ENCODE measurements at places on chromosomes 2 and 18.

GRCh38 chr2:130327703-130328527 is 14.8 kb upstream of the IMP4 start:
- DNase-seq: no peak

GRCh38 chr2:96960153-96960961 is 26.0 kb downstream of the FAM178B start:
- DNase-seq: peak; percentile 90

- no peak for DNase-seq
Measured at GRCh38 chr2:55524884-55525437, 5.4 kb downstream of the CFAP36 start.

DNA sequence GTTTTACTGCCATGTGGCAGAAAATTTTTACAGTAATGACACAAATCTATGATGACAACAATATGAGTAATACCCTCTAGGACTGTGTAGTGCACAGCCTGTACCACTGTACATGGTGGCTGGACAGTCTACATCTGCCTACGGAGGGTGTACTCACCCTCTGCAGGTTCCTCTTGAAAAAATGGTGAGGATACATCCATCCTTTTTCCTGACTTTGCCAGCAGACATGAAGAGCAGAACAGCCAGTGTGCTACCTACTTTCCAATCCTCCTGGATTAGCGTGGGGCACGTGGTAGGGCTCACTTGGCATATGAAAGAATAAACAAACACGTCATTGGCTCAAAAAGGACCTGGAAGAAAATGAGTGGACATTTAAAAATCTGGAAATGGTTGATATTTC is 62.6 kb downstream of the TRPM8 start:
- DNase-seq: no peak

GRCh38 chr2:85852152-85852840 is 36.5 kb downstream of the ST3GAL5 start:
- DNase-seq: no peak

GRCh38 chr18:80034068-80034851 is at the start of gene RBFA:
RBFA (plus strand) TSS chr18:80034434; CDS start chr18:80034496, 62 bp downstream.
- DNase-seq: peak; percentile 100

- DNase-seq: no peak
Measured at GRCh38 chr2:120317916-120318315, 28.0 kb upstream of the INHBB start.

DNA sequence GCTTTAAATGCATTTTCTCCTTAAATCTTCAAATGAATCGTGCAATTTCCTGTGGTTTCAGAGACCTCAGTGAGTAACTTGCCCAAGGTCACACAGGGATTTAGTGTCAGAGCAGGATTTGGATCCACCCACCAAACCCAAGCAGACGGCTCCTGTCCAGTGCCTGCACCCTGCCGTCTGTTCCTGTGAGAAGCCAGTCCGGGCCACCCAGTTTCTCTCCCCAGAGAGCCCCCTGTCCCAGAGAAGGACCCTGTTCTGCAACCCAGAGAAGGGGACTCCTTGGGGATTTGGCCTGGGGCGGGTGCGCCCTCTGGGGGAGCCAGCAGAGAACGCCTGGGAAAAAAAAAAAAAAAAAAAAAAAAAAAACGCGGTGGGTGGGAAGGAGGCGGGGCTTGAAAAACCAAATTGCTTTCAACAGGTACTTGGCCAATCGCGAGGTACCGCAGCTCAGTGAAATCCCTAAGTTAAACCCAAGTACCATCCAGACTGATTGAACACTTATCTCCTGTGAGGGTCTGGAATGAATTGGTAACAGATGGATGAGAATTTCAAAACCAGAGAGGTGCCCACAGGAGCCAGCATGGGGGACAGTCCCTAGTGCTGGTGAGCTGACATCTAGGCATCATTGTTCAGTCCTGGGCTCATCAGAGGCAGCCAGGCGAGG is 30.9 kb upstream of the REEP1 start:
- DNase-seq: peak; percentile 42

- DNase-seq: no peak
Measured at GRCh38 chr2:37154785-37155184, 2.0 kb downstream of the EIF2AK2 start.

DNA sequence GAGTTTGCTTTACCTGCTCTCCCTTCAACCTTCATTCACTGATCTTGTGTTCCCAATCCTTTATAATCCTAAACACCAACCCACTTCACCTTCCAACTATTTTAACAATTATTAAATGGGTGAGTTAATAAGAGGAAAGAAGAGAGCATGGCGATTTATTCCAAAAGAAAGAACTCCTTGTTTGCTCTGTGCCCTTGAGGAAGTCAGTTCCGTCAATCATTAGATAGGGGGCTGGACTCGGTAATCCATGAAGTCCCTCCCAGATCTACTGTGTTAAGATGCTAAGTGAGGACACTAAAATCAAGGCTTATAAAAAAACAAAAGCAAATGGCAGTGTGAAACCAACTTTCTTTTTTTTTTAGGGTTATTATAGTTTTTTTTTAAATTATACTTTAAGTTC is 589.9 kb downstream of the XIRP2 start:
- DNase-seq: no peak

DNA sequence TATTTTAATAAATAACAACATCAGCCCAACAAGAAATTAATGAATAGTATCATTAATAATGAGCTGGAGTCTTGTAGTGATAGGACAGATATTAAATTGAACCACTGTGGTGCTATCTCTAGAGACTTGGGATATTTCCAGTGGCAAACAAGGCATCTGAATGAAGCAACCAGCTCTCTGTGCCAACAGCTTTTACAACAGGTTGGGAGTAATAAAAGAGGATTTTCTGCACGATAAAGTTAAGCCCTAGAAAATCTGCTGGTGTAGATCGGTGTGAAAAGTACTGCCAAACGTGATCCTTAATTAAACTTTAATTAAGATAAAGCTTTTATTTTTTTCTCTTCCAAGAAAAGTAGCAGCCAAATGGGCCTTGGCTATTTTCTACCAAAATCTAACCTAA is 385.5 kb downstream of the NR4A2 start:
- DNase-seq: no peak

- peak; percentile 14 for DNase-seq
Measured at GRCh38 chr18:25350489-25351251, 1.3 kb downstream of the ZNF521 start.

DNA sequence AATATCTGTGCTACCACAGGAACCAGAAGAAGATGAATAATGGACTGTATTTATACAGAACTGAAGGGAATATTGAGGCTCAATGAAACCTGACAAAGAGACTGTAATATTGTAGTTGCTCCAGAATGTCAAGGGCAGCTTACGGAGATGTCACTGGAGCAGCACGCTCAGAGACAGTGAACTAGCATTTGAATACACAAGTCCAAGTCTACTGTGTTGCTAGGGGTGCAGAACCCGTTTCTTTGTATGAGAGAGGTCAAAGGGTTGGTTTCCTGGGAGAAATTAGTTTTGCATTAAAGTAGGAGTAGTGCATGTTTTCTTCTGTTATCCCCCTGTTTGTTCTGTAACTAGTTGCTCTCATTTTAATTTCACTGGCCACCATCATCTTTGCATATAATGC is 1399.9 kb downstream of the DPP10 start:
- DNase-seq: no peak

DNA sequence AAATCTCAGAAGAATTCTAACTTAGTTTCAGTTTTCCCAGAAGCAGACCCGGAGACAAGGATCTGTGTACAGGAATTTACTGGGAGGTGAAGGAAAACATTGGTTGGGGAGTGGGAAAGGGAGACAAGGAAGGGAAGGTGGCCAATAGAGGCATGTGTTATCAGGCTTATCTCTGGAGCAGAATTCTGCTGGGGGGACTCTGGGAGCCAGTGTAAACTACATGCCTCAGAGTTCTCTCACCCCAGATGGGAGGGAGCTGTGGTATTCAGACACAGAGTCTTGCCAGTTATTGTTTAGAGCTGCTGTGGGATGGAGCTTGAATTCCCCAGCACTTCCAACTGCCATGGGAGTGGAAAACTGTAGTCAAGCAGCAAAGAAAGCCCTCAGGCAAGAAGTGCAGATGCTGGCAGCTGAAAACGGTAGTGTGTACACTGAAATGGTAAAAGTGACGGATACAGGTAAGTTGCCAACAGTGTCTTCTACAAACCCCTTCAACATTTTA is 19.0 kb downstream of the DNPEP start:
- DNase-seq: no peak

GRCh38 chr18:24071029-24071428 is 56.5 kb downstream of the TTC39C start:
- no peak for DNase-seq

DNA sequence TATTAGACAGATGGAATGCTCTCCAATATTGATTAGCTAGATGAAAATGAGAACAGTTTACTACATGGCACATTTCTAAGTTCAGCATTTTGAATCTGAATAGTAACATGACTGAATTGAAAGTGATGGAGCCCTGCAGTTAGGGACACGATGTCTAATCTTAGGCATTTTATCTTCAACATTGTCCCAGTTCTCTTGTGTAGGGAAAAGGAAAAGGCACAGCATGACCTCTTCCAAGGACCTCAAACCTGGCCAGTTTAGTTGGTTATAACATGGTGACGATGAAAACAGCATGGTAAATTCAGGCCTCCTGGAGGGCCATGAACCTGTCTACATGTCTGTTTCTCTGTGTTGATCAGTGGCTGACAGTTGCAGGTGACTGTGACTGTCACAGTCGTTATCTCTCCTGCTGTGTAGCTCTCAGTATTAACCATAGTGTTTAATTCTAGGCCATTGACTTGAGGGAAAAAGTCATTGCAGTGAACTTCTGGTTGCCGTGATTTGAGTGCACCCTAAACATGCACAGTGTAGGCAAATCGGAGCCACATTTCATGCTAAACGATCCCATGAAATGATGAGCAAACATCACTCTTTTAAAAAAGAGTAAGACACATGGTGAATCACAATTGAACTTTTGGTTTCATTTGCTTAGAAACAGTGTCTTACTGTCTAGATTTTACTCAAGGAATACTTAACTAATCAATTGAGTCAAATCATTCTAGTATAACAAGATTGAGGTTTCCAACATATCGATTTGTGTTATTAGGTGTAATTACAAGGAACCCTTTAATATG is 129.7 kb downstream of the PHLPP1 start:
- peak; percentile 30 for DNase-seq

DNA sequence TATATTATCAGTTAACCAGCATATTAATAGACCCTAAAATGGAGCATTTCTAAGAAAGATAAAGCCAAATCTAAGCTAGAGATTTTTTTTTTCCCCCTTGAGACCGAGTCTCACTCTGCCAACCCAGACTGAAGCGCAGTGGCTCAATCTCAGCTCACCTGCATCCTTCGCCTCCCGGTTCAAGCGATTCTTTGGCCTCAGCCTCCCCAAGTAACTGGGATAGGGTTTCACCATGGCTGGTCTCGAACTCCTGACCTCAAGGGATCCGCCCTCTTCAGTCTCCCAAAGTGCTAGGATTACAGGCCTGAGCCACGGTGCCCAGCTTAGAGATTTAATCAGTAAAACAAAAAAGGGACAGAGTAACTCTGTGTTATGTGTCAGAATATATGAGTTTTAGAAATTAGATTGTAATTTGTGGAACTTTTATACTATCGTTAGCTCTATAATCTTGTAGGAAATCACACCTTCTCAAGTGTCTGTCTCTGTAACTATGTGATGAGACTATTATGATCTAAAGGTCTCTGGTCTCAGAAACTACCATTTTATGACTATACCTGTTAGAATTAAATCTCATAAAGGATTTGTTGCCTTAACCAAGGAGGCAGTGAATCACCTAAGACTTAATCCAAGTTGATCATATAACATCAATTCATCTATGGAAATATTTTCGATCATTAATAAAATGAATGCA is 34.0 kb downstream of the YWHAQ start:
- no peak for DNase-seq

DNA sequence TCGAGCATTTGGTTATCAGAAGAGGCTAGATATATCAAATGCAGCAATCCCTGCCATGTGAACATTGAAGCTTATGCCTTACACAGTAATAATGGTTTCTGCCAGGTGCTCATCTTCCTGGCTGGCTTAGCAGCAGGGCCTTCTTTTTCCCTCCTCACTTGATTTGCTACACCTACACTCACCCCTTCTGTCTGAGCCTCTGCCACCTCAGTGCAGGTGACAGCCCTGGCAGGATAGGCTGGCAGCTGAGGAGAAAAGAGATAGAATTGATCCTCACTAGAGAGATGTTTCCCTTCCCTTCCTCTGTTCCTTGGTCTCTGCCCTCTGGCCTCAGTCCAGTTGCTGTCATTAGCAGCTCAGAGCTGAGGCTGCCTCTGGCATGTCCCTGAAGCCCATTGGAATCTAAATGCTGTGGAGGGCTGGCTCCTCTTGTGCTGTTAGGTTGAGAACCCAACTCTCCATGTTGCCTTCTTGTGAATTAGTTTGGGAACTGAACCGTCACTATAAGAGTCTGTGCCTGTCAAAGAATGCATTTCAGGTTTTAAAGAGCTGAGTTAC is 18.2 kb downstream of the MPHOSPH10 start:
- DNase-seq: no peak

GRCh38 chr2:127044977-127045661 is 61.8 kb downstream of the BIN1 start:
- no peak for DNase-seq

DNA sequence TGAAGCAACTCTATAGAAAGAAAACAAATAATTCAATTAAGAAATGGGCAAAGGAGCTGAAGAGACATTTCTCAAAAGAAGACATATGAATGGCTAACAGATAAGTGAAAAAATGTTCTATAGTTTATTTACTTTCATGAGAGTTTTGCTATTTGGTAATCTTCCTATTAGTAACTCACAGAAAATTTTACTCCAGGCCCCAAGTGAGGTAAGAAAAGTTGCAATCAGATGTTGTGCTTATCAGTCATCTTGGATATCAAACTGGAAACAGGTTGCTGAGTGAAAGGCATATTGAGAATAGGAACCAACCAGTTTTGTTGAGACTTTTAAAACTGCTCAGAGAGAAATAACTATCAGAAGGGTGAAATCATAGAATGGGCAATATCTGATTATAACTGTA is 1179.0 kb upstream of the ACVR2A start:
- DNase-seq: no peak

DNA sequence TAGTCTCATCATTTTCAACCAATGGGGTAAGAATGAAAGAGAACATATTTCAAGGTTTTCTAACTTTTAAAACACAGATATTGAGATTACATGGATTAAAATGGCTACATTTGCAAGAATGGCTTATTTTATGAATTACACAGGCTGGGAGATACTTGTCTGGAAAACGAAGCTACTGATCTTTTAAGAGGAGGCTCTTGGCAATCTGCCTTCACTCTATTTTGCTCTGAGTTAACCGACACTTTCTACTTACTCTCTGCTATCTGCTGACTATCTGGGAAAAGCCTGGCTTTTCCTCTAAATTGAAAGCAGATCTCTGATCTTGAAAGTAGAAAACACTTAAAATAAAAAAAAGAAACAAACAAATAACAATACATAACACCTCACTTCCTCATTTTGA is 325.4 kb upstream of the LINC00305 start:
- no peak for DNase-seq

GRCh38 chr2:67234440-67234839 is 162.7 kb upstream of the ETAA1 start:
- no peak for DNase-seq

- DNase-seq: no peak
Measured at GRCh38 chr2:227687189-227687588, 20.6 kb downstream of the SCYGR5 start.

DNA sequence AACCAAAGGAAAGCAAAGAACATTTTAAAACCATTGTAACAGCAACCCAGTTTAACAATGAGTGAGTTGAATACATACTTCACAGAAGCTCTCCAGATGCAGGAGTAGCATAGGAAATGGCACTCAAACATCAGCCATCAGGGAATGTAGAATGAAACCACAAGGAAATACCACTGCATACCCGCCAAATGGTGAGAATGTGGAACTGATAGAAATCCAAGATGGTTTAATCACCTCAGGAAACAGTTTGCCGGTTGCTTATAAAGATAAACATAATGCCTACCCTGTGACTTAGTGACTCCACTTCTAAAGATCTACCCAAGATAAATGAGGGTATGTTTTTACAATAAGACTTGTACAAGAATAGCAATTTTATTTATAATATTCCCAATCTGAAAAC is 132.0 kb downstream of the GALNT1 start:
- no peak for DNase-seq
